Cerebellar nuclear complex (tissue), 1 donor: ENCODE measurements at places on chromosomes 1 and 21.

DNA sequence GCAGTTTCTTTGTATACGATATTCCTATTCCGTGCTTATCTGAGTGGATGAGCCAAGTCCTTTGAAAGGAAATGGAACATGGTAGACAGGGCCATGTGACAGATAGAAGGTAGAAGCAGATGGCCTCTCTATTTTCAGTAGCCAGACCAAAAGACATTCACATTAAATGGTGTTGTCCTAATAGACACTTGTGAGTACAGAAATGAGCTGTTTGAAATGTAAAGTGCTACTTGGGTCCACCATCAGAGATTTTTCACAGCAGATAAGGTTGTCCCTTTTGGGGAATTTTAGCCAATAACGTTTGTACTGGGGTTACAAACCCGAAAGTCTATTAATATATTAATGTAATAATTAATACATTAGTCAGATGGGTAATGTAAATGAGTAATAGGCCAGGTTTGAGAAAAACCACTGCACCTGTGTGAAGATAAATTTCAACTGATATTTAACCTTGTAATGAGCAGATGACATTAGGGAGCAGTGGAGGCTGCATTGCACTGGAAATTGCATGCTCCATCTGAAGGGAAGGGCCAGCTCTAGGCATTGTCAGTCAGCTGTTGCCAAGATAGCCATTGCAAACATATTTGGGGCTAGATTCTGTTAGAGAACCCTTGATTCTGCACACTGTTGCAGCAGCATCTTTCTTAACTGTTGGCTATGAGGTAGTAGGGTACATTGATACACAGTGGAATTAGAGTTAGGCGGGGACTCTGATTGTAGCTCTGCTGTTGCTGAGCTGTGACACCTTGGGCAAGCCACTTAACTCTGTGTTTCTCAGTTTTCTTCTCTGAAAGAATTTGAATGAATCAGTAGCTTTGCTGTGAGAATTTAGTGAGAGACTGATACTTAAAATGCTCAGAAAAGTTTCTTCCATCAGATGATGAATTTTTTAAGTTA, 43.8 kb downstream of the FGGY start:
- DNase-seq = no peak

DNA sequence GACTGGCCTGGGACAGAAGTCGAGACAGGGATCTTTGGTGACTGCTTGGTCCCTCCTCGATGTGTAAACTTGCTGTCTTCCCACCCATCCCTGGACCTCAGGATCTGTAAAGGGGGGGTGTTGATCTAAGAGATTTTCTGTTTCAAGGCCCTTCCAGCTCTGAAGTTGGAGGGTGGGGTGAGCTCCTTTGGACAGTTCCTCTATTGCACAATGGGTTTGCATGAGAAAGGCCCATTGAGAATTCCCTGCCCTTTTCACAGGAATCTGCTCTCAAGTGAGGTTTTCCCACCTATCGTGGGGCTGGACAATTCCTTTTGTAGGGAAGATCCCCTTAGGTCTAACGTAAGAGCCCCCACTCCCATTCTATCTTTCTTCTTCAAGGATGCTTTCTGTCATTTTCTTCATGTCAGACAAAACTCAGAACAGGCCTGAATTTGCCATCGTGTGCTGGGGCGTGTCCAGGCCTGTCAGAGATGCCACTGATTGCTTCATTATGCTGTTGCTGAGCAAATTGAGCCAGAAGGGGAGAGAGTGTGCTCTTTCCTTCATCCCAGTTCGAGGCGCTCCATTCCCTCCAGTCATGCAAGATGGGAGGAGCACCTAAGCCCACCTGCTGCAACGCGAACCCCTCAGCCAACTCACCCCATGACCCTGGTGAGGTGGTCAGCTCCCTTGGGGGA, 149.9 kb upstream of the IGSF21 start:
- DNase-seq = no peak

DNA sequence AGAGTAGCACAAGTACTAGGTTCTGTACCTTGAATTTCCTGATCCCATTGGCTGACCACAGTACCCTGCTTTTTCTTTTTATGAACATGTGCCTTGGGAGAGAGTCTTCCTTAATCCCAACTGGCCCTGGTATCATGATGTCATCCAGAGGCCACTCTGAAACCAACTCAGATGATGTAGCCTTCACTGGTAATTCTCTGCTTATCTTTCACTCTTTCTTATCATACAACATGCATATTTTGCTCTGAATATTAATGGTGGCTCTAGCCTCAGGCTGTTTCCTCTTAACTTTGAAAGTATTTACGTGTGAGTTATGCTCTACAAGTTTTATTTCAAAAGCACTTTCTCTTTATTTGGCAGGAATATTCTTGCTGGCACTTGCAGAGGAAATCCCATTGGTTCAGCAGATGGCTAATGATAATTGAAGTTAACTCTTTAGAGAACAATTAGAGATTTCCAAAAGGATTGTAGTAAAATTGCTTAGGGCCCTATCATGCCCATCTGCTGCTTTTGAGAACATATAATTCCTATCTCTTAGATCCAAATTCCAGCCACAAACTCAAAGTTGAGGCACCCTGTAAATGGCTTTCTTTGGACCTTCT, 86.1 kb downstream of the PTGER3 start:
- no peak for DNase-seq

DNA sequence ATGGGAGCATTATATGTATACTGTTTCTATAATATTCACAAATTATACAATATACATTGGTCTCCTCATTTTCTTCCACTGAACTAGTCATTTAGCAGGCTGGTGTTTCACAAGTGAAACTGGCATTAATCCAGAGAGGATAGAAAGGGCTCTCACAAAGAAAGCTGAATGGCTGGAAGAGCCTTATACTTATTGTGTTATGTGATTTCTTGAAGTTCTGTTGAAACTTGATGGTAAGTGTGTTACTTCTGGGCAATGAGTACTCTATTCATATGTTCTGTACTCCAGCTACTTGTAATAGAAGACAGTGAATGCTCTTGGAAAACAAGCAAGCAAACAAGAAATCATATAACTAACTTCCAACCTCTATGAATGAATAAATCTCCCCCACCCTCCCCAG, 14.9 kb downstream of the STX12 start:
- DNase-seq = no peak

GRCh38 chr1:159071970-159072582, 4.5 kb downstream of the AIM2 start:
- no peak for DNase-seq

DNA sequence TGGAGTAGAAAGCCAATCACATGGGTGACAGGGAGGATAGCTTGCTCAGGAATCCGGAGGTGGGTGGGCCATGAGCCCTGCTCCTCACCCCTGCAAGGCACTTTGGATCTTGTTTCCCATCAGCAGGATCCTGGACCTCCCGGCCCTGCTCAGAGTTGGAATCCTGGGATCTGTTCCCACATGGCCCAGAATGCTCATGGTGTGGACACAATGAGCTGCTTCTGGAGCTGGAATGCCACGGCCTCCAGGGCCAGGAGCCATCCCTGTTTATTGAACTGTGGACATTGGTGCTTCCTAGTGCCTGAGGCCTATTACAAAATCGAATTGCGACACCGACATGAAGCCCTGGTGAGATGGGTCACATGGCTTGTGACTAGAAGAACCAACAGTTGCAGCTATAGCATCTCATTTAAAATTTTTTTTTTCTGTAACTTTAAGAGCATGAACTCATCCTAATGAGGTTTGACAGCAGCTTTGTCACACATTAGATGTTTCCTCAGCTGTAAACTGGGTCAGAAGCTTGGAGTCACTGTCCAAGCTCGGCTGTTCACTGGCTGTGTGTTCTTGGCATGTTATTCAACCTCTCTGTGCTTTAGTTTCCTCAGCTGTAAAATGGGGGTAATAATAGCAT, 40.4 kb upstream of the GOLT1A start:
- no peak for DNase-seq
